ENCODE measurements at places on chromosomes 2 and 18. TPM values are rescaled to one million over a fixed set of nuclear protein-coding genes. Genes with fewer than 3 reads are reported as not detected.

DNA sequence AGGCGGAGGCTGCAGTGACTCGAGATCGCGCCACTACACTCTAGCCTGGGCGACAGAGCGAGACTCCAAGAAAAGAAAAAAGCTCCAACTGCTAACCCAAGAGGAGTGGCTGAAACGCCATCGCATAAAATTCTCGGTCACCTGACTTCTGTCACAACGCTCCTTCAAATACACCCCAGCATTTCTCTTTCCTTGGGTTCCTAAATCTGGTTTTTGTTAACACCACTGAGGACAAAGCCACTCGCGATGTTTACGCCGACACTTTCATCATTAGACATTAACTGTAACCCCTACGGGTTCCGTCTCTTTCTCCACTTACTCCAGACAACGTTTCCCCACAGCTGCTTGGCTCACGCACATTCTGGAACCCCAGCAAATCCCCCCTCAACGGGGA lies 679 bp downstream of the CLK1 start:
- DNase-seq: no peak

GRCh38 chr2:200905618-200906296 lies 16.6 kb downstream of the NIF3L1 start:
- DNase-seq: peak; percentile 47

- peak; percentile 65 for DNase-seq
Measured at GRCh38 chr2:43224131-43224570, 2.3 kb downstream of the ZFP36L2 start.

GRCh38 chr18:56323673-56324072 lies 314.7 kb downstream of the TXNL1 start:
- no peak for DNase-seq

DNA sequence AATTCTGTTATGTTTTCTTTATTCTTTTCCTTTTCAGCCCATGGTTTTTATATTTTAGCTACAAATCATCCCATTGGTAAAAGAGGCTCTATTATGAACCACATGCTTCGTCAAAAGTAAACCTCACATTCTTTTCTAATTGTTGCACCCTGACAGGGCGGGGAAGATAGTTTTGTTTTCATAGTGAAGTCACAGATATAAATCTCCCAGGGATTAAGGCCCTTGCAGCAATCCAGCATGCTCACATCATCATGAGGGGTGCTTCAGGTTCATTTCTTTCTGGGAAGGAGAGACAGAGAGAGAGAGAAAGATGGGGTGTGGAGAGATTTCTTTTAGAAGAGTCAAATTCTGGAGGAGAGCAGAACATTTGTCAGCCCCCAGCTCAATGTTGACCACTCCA lies 124.5 kb upstream of the CDC42EP3 start:
- DNase-seq: peak; percentile 19

DNA sequence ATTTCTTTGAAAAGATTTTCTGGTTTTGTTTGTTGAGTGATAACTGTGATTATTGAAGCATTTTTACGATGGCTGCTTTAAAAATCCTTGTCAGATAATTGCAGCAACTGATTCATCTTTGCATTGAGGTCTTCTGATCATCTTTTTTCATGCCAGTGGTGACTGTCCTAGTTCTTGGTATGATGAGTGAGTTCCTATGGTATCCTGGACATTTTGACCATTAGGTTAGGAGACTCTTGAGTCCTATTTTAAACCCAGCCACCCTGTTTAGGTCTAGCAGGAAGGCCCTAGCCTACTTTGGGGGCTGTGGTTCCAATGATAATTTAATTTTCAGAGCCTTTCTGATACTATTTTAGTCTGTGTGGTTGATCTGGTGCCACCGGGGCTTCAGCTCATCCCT lies 72.7 kb upstream of the REV1 start:
- no peak for DNase-seq

DNA sequence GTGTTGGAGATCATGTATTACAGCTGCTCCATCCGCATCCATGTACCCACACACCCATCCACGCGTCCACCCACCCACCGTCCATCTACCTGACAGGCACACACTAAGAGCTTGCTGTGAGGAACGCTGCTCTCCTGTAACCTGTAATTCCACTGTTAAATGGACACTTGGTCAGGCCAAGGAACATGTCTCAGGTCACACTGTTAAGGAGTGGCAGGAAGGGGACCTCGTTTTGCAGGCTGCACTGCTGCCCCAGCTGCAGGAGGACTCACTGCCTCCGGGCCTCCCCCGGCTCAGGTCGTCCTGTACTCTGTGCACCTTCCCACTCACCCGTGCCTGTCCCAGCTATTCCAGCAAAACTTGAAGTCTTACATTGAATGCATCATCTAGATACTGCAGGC lies 170.5 kb downstream of the EIPR1 start:
- DNase-seq: no peak

KHK gene
- 0.14 TPM for total RNA-seq

KIF3C gene
- total RNA-seq: 3.5 TPM

DNAJB2 gene
- total RNA-seq: 16.1 TPM

SEH1L gene
- 53.0 TPM for total RNA-seq

ZNF532 gene
- 75.1 TPM for total RNA-seq

Measured in H4 (cell line).